ENCODE measurements at places on chromosomes 1 and 21.

GRCh38 chr1:154877370-154877974 is 7.4 kb upstream of the KCNN3 start:
- no peak for DNase-seq

DNA sequence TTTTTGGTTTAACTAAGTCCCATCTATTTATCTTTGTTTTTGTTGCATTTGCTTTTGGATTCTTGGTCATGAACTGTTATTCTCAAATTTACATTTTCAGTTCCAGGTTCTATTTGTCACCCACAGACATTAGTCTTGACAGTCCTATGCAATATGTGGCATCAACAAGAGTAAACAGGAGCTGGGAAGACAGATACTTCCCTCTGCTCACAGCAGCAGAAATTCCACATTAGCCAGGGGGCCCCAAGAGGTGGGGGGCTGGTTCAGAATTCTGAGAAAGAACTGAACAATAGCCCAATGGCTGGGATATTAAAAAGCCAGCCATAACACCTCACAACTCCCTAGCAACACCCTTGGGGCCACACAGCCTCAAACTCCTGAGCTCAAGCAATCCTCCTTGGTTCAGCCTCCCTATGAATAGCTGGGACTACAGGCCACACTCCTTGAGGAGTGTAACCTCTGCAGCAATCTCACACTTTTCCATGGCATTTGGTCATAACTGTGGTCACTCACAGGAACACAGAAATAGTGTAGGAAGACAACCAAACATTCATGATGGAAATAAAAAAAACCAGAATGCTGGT is 67.8 kb downstream of the ERG start:
- DNase-seq: no peak

- DNase-seq: peak; percentile 70
Measured at GRCh38 chr1:247210062-247210375, 38.2 kb upstream of the ZNF124 start.

DNA sequence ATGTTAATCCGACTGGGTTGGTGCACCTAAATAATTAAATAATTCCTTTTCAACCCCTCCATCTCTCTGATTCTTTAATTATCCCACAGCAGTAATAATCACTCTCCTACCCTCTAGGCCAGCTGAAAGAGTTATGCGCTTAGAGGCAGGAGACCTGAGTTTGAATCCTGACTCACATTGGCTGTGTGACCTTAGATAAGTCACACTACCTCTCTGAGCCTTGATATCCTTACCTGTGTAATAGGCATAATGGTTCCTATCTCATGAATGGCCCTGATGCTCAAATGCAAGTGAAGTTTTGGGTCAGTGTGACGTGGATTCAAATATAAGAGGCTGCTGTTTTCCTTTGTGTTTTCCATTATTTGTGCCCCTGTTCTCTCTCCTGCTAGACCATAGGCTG is 8.1 kb downstream of the MYOM3 start:
- no peak for DNase-seq

DNA sequence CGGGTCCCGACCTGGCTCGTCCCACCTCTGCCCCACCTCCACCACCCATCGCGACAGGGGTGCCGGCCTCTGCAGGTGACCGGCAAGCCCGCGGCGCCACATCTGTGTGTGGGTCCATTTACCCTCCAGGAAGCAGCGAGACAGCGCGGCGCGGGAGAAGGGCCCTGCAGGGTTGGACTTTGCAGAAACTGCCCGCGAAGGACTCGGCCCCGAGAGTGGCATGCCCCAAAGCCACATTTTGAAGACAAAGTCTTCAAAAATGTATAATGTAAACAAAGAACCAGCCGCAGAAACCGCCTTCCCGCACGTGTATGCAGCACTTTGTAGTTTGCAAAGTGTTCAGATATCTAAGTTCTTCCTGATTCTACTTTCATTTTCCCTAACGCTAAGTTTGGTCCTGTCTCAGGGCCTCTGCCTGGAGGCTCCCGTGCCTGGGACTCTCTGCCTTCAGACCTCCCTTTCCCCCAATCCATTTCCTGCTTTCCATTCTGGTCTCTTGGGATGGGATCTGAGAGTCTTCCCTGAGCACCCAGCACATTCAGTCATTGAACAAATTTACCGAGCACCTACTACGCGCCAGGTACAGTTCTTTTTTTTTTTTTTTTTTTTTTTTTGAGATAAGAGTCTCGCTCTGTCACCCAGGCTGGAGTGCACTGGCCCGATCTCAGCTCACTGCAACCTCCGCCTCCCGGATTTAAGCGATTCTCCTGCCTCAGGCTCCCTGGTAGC is 524 bp upstream of the TMCO4 start:
- peak; percentile 55 for DNase-seq

- no peak for DNase-seq
Measured at GRCh38 chr1:225998560-225999226, 450 bp downstream of the SDE2 start.

DNA sequence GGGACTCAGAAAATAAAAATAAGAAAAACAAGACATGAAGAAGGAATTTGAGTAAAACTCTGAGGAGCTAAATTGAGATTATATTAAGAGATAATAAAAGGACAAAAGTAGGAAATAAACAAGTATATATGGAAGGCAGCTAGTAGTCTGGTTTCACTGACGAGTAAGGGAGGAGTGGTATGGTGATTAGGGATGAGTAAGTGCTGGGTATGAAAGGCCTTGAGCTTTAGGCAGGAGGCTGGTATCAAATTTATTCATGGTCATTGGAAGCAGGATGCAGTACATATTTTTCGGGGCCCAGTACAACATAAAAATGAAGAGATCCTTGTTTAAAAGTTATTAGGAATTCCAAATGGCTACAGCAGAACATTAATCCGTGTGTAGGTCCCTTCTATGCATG is 789.7 kb upstream of the PRMT6 start:
- DNase-seq: no peak

GRCh38 chr1:236007781-236008180 is 57.1 kb downstream of the NID1 start:
- DNase-seq: no peak

- DNase-seq: no peak
Measured at GRCh38 chr1:14977338-14977931, 176.1 kb upstream of the TMEM51 start.

GRCh38 chr1:50970509-50970887 is 453 bp downstream of the CDKN2C start:
- DNase-seq: peak; percentile 67

- DNase-seq: no peak
Measured at GRCh38 chr1:193471981-193472380, 285.6 kb upstream of the B3GALT2 start.

Data from Kasumi-1 (cell line).